HT1080 (cell line): ENCODE measurements at places on chromosomes 7 and 10.

DNA sequence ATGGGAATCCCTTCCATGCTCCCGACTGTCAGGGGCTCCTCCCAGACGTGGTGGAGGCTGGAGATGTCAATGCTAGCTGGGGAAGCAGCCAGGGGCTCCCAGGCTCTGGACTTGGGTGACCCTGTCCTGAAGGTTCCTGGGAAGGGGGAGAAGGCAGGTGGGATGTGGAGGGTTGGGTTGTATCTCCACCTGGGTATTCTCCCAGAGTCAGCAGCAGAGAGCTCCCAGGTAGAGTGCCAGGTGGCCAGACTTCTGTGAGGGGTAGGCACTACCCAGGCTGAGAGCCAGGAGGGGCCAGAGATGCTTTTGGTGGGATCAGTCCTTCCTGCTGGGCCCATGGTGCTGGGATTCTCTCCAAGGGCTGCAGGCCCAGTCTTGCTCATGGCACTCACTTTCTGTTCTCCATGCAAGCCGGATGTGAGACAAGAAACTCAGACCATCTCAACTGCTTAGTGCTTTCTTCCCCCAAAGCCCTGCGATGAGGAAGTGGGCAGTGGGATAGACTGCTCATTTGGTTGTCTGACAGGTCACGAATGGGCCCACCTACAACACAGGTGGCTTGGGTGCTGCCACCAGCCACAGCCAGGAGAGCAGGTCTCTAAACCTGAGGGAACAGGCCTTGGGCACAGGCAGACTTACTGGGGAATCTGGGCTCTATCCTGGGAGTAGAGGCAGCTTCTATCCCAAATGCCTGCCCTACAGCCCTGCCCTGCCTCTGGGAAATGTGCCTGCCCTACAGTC, 52.5 kb upstream of the CAMK2B start:
- DNase-seq: no peak

DNA sequence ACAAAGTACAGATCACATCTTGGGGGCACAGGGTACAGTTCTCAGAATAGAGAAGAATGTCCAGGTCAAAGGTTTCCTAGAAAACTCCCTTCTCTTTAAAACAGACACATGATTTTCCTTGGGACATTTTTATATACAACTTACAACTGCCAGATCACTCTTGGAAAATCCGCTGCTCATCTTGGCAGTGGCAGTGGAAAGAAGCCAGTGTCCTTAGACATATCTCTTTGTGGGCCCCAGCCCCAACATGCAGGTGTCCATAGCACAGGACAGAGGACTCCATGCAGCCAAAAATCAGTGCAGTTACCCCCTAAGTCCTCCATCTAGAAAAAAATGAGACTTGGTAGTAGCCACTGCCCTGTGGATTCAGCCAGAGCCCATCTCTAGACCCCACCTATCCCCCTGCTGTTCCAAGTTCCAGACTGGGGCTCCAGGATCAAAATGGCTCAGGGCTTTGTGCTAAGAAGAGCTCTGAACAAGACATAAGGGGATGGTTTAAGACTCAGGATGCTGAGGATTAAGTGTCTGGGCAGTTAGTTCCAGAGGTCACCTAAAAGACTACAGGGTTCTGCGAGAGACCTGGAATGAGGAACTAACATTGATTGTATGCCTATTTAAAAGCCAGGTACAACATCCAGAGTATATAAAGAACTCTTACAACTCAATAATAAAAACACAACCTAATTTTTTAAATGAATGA, 34.4 kb downstream of the HIPK2 start:
- DNase-seq: no peak

DNA sequence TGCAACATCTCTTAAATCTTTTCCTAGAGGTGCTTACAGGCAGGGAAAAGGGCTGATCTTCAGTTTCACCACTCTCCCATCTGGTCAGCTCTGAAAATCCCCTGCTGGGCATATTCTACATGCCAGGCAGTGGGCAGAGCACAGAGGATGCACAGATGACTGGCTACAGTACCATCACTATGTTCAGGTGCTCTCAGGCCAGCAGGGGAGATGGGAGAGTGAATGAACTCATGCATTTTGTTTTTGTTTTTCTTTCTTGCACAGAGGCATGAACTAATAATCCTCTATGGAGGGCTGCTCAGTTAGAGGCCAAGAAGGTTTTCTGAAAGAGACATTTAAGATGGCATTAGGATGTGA, 19.3 kb downstream of the ELMO1 start:
- DNase-seq: no peak

DNA sequence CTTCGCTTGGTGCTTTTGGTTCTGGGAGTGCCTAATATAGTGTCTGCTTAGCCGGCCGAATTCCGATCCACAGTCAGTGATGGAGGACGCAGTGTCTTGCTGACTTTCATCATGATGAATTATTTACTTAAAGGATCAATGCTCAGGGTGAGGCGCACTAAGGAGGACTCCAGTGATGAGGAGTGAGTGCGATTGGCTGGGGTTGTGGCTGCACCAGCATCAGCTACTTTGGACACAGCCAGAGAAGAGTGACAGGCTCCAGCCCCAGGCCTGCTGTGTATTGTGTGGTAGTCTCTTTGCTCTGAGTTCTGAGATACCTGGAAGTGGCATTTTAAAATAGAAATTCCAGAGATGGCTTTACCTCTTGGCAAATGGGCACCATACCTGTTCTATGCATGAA, 73.3 kb upstream of the ANLN start:
- no peak for DNase-seq
